ENCODE measurements at places on chromosomes 2 and 18. TPM values are rescaled to one million over a fixed set of nuclear protein-coding genes. Genes with fewer than 3 reads are reported as not detected.
A peak's percentile ranks its signal among the peaks of the same experiment; 100 is the strongest.

DNA sequence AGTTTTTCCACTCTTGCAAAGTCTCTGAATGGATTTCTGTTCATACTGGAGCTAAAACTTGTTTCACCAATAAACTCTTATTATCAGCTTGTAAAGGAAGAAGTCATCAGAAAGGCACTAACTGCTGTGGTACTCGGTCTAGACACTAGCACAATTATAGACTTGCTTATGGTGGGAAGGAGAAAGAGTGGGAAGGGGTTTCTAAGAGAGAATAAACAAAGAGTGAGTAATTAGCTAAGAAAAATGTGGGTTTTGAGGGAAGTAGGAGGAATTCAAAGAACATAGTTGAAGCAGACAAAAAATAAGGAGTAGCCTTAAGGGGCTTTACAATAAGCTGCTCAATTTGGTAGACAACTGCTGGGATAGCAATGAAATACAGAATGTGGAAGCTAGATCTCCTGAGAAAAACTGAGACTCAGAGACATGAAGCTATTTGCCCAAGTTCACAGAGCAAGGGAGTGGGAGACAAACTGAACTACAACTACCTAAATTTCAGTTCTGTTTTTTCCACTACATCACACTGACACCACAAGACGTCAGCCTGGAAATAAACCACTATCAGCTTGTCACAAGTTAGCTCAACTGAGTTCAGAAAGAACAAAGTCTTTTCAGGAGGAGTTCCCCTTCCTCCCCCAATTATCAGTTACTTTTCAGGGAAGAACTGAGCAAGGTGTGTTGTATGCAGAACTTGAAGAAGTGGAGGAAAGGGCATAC lies 59.7 kb downstream of the MAP4K3 start:
- peaks cover 29% of the 10 kb centered on the region for H3K4me1 ChIP-seq
- peaks cover 27% of the 10 kb centered on the region for H3K36me3 ChIP-seq
- no peak overlapping the region for H3K4me3 ChIP-seq
- H3K27me3 ChIP-seq, result peaks cover 2% of the 10 kb centered on the region
- peak overlapping the region; percentile 65 for H3K27ac ChIP-seq
- DNase-seq, result peak; percentile 4

DNA sequence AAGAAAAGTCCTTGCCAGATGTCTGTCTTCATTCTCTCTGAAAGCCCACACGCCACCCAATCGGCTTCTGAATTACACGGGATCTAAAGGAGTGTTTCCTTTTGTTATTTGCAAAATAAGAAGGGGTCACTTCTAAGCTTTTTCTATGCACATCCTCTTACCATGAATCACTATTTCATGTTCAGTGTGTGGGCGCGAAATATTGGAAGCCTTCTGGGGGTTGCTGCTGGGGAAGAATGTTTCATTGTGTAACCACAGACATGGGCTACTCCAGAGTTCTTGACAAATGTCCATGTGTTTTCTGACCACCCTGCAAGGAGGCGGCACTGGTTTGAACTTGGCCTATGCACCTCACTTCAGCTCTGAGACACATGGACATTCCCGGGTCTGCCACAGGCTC lies 133.6 kb upstream of the APCDD1 start:
- H3K36me3 ChIP-seq, result no peaks in the 10 kb centered on the region
- H3K27ac ChIP-seq, result no peak overlapping the region
- no peak for DNase-seq
- H3K4me3 ChIP-seq, result no peak overlapping the region

DNA sequence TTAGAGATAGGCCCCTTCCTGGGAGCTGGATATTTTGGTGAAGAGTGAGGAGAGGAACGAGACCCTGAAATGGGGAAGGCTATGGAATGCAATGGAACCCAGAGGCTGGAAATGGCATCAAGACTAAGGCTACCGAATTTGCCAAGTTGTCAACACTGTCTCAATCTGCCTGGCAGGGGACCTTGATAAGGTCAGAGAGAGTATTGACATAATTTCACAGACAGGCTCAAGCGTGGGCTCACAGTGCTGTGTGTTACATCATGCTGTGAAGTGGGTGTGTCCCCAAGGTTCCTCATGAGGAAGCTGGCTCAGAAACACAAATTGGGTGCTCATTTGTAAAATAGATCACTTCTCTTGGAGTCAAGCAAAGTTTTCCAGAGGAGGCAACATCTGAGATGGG lies 51.8 kb upstream of the CYRIA start:
- H3K27me3 ChIP-seq, result peaks cover 3% of the 10 kb centered on the region
- no peak overlapping the region for H3K4me3 ChIP-seq
- no peaks in the 10 kb centered on the region for H3K36me3 ChIP-seq
- peaks cover 14% of the 10 kb centered on the region for H3K4me1 ChIP-seq
- no peak for DNase-seq

GRCh38 chr2:219404291-219404910 lies 13.8 kb upstream of the DES start:
- no peak for DNase-seq
- H3K4me3 ChIP-seq, result no peak overlapping the region
- no peaks in the 10 kb centered on the region for H3K36me3 ChIP-seq

CCDC85A gene
- polyA plus RNA-seq, result not detected

TPO gene
- not detected for polyA plus RNA-seq

SIX2 gene
- polyA plus RNA-seq, result not detected

UPP2 gene
- not detected for polyA plus RNA-seq

UGT1A5 gene
- not detected for polyA plus RNA-seq

Measured in immature natural killer cell (primary cell).